Lower lobe of right lung (tissue), 2 donors: ENCODE measurements at places on chromosomes 5 and 9. TPM values are rescaled to one million over a fixed set of nuclear protein-coding genes. Genes with fewer than 3 reads are reported as not detected.

CYLC2 gene
- total RNA-seq, result not detected

NPR3 gene
- 35.8 TPM for total RNA-seq

DNA sequence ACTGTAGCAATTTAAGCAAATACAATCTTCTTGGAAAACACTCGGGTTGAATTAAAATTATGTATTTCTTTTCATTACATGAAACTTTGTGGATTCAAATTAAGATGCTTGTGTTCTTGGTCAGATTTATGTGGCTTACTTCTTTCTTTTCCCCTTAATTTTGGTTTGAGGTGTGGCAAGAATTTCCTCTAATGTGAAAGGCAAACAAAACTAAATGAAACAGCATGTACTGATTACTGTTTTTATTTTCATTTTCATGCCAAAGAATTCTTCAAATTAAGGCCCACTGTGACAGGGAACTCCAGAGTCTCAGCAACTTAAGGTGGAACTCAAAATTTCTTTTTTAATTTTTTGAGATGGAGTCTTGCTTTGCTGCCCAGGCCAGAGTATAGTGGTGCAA lies at the start of gene OMD:
TSS of gene OMD (minus strand) at position 132 of the 400 bp plus-strand sequence. CDS start 6,913 bp downstream, outside the sequence.
- no peaks in the 10 kb centered on the region for H3K27me3 ChIP-seq
- H3K4me3 ChIP-seq, result peak within 1 kb of the TSS; percentile 32
- no peaks in the 10 kb centered on the region for H3K36me3 ChIP-seq
- no peak for DNase-seq
- H3K4me1 ChIP-seq, result no peaks in the 10 kb centered on the region
- H3K27ac ChIP-seq, result no peak within 1 kb of the TSS

DNA sequence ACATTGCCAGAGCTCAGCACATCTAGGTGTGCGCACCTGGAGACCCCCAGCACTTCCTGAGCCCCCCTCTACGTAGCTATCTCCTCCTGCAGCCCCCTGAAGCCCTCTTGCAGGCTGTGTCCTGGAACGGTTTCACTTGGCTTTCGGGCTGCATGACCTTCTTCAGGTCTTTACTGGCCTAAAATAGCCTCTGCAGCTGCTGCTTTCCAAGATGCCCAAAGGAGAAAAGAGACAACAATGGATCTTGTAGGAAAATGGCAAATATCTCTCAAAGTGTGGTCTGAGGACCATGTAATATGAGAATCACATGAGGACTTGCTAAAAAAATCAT lies 6.6 kb upstream of the ERMP1 start:
- H3K27ac ChIP-seq, result no peak overlapping the region
- peaks cover 17% of the 10 kb centered on the region for H3K4me1 ChIP-seq
- no peak overlapping the region for H3K4me3 ChIP-seq
- DNase-seq, result no peak

GRCh38 chr5:150641824-150642566 lies 1.5 kb downstream of the SYNPO start:
- peak overlapping the region; percentile 47 for H3K4me3 ChIP-seq
- H3K36me3 ChIP-seq, result no peaks in the 10 kb centered on the region
- H3K27ac ChIP-seq, result peak overlapping the region; percentile 79
- no peak for DNase-seq
- peaks cover 87% of the 10 kb centered on the region for H3K4me1 ChIP-seq

DNA sequence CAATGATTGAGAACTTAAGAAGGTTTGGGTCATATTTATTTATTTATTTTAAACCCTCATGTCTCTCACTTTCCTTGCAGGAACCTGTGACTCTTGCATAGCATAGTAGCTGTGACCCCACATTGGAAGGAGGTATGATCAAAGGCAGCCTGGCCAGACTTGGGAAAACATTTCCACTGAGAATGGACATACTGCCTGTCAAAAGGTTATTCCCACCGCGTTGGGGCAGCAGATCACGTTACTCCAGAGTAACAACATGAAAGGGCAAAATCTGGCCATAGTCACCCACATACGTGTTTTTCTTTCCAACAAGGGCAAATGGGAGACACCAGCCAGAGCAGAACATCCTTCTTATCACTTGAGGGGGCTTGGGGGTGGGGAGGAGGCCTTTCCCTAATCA lies 95.7 kb downstream of the ARL15 start:
- no peaks in the 10 kb centered on the region for H3K27me3 ChIP-seq
- DNase-seq, result no peak
- no peaks in the 10 kb centered on the region for H3K36me3 ChIP-seq
- H3K4me3 ChIP-seq, result no peak overlapping the region
- H3K4me1 ChIP-seq, result peaks cover 8% of the 10 kb centered on the region

GRCh38 chr5:8897316-8897715 lies 648.6 kb downstream of the SEMA5A start:
- H3K27me3 ChIP-seq, result no peaks in the 10 kb centered on the region
- no peaks in the 10 kb centered on the region for H3K36me3 ChIP-seq
- no peaks in the 10 kb centered on the region for H3K4me1 ChIP-seq
- DNase-seq, result no peak
- no peak overlapping the region for H3K4me3 ChIP-seq
- no peak overlapping the region for H3K27ac ChIP-seq

- no peak overlapping the region for H3K4me3 ChIP-seq
- H3K4me1 ChIP-seq, result no peaks in the 10 kb centered on the region
- no peak for DNase-seq
- H3K27me3 ChIP-seq, result no peaks in the 10 kb centered on the region
- no peak overlapping the region for H3K27ac ChIP-seq
Measured at GRCh38 chr9:15079989-15080388, 169.8 kb upstream of the FREM1 start.
